Right hindlimb (tissue), 1 donor: ENCODE measurements at places on chromosomes 4 and X.
A peak's percentile ranks its signal among the peaks of the same experiment; 100 is the strongest.

DNA sequence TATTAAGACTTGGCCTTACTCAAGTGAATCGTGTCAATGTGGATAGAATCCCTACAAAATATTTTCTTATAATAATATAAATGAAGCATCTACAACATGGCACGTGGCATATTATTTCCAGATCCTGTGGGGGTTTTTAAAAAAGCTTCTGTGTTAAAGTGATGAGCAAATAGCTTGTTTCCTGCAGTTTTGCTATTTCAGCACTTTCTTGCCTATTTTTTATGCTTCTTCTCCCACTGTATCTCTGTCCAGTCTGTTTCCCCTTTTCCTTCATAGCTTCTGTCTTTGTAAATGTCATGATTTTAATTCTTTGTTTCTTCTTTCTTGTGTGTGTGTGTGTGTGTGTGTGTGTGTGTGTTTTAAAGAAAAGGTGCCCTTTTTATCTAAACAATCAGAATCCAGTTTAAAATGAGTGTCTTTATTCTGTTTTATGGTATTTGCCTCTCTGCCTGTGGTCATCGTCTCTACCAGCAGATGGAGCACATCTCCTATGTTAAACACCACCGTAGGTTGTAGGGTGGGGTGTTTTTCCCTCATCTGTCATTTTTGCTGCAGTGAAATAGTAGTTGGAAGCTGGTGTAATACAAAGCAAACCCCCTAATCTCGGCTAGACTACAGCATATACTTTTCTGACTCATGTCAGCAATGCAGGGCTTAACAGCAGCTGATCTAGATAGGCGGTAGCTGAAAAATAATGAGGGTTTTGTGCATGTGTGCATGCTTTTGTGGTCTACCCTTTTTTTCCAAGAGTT is 33.1 kb downstream of the FTHL17 start:
- peak; percentile 44 for DNase-seq

DNA sequence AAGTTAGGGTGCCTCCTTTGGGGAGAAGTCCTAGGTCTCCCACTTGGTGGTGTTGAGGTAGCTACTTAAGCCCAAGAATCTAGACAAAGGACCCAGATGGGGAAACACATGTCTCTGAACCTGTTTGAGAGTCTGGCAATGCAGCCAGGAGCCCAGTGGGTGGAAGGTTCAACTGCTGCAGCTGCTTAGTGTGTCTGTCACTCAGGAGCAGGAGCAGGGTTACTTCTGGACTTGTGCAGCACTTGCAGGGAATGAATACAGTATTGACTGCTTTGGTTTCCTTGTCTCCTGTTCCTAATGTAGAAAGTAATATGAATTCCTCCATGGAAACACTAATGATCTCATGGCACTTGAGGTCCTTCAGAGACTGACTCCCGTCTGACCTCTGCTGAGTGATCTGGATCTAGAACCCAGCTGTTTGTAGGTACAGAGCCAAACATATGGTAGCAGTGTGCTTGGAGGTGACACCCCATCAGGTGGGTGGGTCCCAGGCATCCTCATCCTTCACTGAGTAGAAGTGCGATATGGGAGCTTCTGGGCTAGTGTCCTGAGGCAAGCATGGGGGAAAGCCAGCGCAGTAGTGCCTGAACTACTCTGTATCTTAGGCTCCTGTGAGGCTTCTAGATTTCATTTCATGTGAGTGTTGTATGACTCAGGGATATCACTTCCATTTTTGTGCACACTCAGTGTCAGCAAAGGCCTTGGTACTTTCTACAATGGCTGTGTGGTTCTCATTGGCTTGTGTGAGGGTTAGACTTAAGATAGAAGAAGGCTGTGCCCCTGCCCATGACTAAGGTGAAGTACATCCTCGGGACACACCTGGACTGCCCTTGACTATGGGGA is 85.0 kb upstream of the WDR1 start:
- DNase-seq, result peak; percentile 35

DNA sequence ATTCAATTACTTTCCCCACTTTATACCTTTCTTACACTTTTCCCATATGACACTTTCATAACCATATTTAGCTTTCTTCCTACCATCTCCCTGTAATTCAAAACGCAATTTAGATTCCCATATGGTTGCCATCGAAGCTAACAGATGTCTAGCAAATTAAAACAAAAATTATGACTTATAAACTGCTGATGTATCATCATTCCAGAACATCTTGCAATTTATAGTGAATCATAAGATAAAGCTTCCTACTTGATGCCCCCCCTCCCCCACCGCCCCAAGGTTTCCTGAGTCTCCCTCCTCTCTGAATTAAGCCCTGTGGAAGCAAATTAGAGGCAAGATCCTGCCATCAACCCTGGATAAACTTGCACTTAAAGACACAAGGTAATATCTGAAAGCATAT is 5.4 kb downstream of the TSPAN5 start:
- DNase-seq, result no peak

GRCh38 chr4:102429553-102429952 is 71.6 kb upstream of the NFKB1 start:
- no peak for DNase-seq

DNA sequence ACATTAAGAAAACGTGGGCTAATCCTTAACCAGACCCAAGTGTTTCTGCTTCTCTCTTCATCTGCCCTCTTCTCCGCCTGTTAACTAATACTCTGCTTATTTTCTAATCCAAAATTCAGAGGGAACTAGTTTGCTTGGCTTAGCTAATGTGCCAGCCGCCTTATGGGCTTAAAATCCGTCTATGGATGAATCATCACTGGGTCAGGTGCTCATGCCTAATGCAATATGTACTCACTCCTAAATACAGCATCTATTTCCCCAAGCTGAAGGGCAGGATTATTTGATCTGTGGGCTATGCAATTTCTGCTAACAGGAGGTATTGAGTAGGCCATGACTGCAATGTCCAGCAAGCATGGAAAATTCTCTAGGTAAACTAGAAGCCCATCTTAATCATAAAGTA is 12.4 kb downstream of the DYNLT3 start:
- DNase-seq, result no peak

DNA sequence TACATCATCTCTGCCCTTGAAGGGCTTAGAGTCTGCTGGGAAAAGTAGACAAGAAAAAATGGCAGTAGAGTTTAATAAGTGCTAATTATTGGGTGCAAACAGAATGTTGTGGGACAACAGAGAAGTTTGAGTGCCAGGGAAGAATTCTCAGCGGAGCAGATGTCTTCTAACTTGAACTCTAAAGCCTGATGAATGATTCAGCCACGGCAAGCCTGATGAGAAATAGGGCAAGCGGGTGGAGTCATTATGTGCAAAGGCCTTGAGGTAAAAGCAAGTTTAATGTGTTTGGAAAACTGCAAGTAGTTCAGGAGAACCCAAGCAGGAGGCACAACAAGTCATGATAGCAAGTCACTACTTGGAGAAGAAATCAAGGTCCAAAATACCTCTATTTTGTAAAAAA is 37.5 kb downstream of the GC start:
- DNase-seq, result no peak

GRCh38 chrX:77786365-77786680 is 307 bp upstream of the ATRX start:
- no peak for DNase-seq

- peak; percentile 51 for DNase-seq
These were observed 2.9 kb downstream of the PAK3 start for GRCh38 chrX:111098874-111099273.

DNA sequence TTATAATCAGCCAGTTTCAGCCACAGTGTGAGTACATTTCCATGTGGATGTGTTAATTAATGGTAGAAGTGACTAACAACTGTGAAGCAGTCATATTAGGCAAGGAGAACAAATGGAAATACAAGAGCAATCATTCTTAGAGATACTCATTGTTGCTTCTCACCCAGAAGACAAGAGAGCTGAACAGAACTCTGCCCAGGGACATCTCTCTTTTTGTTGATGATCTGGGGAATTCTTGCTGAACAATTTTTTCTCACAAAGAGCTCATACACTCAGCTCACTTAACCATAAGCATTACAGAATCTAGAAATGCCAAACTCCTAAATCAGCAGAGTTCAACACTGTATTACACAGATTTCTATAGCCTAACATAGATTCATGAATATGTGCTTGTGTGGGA is 150.1 kb downstream of the COMMD8 start:
- DNase-seq, result no peak

- no peak for DNase-seq
These were observed 260.5 kb upstream of the DDX53 start for GRCh38 chrX:22739276-22739675.

GRCh38 chrX:109843963-109844751 is 111.1 kb upstream of the ACSL4 start:
- DNase-seq, result no peak

- no peak for DNase-seq
These were observed 176.3 kb upstream of the PITX2 start for GRCh38 chr4:110799211-110799610.

GRCh38 chr4:149279331-149279730 is 536.3 kb downstream of the IQCM start:
- DNase-seq, result no peak
